Posterior cingulate gyrus (tissue), 11 donors: ENCODE measurements at places on chromosomes 3 and 15.

- peak; percentile 88 for DNase-seq
Measured at GRCh38 chr3:134795746-134796280, 753 bp downstream of the EPHB1 start.

DNA sequence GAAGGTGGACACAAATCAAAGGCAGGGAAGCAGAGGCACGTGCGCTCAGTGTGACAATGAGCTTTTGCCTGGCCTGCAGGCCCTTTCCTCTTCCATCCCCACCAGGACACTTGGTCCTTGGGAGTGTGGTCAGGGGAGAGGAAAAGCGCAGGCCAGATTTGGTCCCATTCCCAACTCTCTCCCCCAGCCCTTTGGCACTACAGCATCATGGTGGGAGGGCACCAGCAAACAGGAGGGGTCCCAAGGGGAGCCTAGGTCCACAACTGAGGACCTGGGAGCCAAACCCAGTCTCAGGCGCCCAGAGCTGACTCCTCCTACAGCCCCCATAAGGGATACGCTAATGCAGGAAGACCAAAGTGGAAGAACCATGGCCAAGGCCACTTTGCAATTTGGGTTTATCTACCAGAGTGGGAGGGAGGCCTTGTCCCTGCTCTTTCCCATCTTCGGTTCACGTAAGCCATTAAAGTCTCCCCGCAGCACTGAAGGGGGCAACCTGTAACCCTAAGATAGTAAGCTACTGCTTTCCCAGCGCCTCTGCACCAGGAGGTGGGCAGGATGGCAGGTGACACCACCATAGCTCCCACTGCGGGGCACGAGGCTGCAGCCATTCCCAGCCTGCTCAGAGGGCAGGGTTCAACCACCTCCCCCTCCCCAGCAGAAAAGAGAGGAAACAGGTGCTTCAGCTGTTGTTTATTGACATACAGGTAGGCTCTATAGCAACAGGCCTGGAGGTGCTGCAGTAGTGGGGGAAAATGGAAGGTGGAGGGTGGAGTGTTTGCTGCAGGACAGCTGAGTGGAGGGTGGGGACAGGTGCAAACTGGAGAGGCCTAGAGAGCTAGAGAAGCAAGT is 993 bp upstream of the GRAMD2A start:
- no peak for DNase-seq

- no peak for DNase-seq
Measured at GRCh38 chr3:5238545-5238944, 51.0 kb downstream of the EDEM1 start.

GRCh38 chr3:124435467-124435866 is 294.8 kb upstream of the UMPS start:
- DNase-seq: no peak

GRCh38 chr15:73388256-73388781 is 19.6 kb upstream of the HCN4 start:
- DNase-seq: no peak

DNA sequence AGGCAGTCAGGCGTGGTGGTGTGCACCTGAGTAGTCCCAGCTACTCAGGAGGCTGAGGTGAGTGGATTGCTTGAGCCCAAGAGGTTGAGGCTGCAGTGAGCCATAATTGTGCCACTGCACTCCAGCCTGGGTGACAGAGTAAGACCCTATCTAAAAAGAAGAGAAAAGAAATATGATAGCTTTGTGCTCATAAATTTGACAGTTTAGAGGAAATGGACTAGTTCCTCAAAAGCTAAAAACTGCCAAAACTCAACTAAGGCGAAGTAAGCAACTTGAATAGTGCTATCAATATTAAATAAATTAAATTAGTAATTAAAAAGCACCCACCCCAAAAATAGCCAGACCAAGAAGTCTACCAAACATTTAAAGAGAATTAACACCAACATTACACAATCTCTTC is 24.5 kb upstream of the SLC15A2 start:
- DNase-seq: no peak

DNA sequence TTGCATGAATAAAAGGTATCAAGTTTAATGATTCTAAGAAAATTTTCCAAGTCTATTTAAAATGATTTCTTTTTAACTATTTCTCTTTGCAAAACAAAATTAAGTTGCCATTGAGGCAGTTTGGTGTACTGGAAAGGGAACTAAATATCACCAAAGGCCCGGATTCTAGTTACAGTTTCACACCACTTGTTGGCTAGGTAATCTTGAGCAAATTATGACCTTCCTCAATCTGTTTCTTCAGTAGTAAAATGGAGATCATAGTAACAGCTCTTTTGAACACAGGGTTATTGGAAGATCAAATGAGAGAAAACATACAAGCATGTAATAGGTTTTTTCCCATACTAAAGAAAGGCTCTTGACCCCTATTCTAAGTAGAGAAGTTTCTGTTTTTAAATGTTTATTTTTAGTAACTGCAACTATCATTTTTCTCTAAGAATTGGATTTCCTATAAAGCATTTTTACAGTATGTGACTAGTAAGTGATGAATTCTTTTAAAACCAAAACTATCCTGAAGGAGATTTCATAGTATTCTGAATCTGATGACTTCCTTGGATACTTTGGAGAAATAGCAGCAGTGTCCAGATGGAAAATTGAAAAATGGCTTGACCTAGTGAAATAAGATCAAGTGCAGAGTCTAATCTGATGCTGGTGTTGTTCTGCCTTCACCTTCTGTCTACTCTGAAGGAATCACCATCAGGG is 15.7 kb downstream of the SCAANT1 start:
- DNase-seq: no peak

DNA sequence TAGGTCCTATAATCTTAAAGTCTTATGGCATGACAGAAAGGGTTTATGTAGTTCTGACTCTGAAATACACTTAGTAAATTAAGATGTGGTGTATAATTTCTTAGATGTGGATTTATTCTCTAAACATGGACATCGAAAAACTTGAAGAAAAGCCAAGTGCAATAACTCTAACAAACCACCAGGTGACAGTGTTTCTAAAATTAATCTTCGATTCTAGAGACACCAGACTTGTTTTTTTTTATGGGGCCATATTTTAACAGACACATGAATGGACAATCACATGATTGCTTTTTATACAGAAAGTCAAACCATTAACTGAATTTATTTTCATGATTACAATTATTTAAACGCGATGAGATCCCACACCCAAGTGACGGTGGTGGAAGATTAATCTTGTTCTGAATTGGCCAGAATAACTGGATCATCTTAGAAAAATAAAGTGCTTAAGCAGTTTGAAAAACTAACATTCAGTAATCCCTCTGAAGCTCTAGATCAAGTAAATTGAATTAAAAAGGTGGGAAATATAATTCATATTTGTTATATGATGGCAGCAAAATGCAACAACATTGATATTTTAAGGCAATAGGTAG is 305.1 kb downstream of the LSAMP start:
- no peak for DNase-seq

- no peak for DNase-seq
Measured at GRCh38 chr15:45521596-45522327, 793 bp downstream of the SLC30A4 start.

- DNase-seq: no peak
Measured at GRCh38 chr3:100981164-100981911, 11.9 kb downstream of the ABI3BP start.

GRCh38 chr3:150080058-150080730 is 109.5 kb upstream of the PFN2 start:
- no peak for DNase-seq

GRCh38 chr15:66369773-66370651 is 13.5 kb upstream of the TIPIN start:
- DNase-seq: no peak

DNA sequence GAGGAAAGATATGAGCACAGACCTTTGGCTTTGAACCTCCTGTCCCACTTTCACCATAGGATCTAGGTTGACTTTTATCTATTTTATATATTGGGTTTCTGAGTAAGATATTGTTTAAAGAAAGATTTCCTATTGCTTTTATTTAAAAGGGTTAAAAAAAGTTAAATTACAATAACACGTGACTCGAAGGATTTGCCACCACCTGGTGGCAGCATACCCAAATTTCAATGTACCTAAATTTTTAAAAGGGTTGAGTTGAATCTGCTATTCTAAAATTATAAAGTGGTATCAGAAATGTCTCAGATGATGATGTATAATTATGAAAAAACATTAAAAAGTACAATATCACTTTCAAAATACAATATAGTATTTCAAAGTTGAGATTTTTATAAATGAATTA is 368.4 kb downstream of the MECOM start:
- DNase-seq: no peak

DNA sequence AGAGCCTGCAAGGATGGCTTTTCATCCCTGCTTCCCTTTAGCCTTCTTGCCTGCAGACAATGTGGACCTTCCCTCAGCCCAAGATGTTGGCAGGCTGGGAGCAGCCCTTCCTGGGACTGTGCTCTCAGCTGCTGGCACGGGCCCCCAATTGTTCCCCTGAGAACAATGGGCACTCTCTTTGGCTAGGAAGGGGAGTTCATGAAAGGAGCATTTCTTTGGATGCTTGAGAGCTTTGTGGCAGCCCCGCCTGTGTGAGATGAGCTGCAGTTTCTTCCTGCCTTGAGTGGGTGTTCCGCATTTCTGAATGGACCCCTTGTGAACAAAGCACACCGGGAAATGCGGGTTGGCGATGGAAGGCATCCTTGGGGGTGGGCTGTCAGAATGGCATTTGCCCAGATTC is 35.0 kb upstream of the BSN start:
- peak; percentile 87 for DNase-seq

DNA sequence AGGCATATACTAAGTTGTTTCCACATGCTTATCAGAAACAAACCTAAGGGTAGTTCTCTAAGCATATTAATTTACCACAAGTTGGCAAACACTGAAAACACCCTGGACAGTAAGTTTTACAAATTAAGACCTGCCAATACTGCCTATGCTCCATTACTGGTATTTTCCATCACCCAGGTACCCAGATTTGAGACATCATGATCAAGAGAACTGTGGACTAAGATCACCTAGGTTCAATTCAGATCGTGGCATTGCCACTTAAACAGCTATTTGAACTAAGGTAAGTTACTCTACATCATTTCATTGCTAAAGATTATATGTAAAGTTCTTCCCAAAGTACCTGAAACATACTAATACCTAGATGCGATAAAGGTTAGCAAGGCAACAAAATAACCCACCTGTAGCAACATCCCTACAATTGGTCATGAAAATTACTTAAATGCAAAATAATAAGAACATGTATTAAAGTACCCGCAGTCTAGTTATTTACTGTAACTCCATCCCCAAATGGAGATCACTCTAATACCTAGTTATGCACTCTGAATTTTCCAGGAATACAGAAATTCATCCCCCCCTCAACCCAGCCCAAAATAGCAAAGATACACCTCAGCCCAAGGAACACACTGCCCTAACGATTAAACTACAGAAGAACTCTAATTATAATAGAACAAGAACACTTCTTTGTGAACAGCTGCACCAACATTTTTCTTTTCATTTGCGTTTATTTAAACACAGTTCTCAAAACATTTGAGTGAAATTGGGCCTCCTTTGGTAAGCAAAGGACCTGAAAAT is 21.6 kb downstream of the TRA2B start:
- DNase-seq: no peak

- no peak for DNase-seq
Measured at GRCh38 chr15:89002281-89002761, 85.9 kb upstream of the ABHD2 start.

DNA sequence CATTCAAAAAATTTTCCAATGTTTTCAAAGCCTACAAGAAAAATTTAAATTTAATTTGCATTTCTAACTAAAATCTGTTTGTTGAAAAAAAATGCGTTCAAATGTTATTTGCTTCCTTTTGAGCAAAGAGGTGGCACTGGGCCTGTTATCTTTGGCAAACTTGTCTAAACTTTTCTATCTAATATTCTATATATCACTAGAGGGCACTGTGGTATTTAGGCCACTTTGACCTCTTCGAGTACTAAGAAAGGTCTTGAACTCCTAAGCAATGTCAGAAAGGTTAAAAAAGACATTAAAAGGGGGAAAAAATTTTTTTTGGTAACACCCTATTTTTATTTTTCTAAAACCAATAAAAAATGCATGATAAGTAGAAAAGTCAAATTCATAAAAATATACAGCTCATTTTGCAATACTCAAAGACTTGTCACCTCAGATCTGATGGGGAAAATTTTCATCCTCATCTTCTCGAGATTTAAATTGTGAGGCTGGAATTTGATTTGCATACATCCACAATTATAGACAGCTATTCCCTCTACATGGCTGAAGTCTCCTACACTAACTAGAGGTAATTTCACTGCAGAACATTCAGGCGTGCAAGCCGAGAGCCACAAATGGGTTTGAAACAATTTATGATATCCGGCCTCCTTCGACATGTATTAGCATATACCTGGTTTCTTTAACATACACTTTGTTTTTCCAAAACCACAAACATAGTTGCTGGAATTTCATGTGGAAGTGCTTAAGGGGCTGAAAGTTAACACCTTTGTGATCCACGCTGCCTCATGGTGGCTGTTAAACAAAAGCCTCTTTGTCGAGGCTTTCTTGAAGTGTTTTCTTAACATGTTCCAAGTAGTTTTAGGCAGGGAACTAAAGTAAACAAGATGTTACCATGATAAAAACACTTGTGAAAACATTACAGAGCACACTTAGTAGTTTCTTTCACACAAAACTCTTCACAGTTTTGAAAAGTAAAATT is 576.4 kb downstream of the FOXP1 start:
- no peak for DNase-seq

DNA sequence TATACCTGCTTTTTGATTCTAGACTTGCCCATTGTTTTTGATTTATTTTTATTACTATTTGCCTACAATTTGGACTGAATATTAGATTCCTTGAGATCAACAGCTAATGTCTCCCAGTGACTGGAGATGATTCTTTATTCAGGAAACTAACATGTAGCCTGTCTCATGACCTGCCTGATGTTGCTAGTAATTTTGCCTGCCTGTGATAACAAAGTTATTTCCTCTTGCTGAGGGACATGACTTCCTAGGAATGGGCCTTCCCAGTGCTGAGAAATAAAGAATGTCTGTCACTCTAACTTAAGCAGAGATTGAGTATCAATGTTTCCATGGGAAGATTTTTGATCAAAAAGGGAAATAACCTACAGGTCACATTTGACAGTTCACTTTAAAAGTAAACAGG is 13.4 kb upstream of the NPHP3 start:
- DNase-seq: no peak

DNA sequence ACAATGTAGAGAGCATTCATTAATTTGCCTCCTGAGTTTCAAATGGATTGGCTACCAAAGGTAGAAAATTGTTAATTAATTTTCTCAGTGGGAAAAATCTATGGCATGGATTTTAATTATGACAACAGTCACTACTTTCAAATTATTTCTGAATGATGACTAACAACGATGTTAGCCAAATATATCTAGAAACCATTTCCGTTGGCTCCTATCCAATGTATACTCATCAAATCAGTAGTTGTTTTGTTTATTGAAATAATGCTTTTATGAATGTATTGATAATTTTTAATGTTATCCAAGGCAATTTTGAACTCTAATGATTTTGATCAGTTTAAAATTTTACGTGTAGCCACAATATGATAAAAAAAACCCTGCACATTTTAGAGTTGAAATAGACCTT is 333.4 kb downstream of the NAALADL2 start:
- no peak for DNase-seq

DNA sequence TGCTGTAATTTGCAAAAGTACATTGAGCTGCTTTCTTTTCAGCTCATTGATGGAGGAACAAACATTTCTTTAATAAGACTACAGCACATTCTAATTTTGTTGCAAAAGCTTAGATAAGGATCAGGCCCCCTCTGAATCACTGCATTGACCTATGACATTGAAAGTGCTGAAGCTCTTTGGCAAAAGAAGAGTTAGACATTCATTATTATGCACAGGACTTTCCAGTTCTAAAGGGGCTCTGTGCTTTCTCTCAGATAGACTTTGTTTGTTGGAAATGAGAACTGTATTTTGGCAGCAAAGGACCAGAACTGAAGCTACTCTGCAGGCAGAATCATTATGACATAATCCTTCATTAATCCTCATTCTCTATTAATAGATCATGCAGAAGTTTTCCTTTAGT is 252.9 kb upstream of the SOX2 start:
- no peak for DNase-seq
